Osteoblast (primary cell): ENCODE measurements at places on chromosomes 7 and 10.
A peak's percentile ranks its signal among the peaks of the same experiment; 100 is the strongest.

- peak; percentile 91 for DNase-seq
Observed at GRCh38 chr10:133272964-133273420, 3.7 kb downstream of the ADAM8 start.

- no peak for DNase-seq
Observed at GRCh38 chr10:112520914-112521313, 73.9 kb downstream of the VTI1A start.

- DNase-seq: no peak
Observed at GRCh38 chr10:17076626-17077345, 52.8 kb downstream of the CUBN start.

DNA sequence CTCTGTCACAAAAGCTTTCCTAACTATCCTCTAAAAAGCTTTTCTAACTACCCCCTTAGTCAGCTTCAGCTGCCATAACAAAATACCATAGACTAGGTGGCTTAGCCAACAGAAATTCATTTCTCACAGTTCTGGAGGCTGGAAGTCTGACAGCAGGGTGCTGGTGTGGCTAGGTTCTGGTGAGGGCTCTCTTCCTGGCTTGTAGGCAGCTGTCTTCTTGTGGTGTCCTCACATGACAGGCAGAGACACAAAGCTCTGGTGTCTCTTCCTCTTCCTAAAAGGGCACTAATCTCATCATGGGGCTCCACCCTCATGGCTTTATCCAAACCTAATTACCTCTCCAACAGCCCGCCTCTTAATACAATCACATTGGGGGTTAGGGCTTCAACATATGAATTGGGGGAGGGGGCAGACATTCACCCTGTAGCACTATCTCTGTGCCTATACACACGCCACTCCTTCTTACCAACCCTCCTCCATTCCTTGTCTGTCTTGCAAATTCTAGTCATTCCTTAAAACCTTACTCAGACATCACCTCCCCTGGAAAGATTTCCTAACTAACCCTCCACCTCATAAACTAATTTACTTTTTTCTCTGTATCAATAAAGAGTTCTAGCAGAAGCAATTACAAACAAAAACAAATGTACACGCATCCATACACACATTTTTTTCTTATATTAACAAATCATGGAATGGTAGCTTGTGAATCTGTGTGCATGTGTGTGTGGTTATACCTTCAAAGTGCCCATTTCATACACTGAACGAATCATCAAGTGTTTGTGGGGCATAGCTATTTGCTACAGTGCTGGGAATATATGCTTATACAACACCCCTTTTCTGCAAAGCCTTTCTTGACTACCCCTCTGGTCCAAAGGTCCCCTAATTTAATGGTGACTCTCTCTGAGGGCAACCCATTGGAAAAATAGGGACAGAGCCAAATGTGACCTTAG, 26.4 kb downstream of the RHOBTB1 start:
- DNase-seq: no peak

DNA sequence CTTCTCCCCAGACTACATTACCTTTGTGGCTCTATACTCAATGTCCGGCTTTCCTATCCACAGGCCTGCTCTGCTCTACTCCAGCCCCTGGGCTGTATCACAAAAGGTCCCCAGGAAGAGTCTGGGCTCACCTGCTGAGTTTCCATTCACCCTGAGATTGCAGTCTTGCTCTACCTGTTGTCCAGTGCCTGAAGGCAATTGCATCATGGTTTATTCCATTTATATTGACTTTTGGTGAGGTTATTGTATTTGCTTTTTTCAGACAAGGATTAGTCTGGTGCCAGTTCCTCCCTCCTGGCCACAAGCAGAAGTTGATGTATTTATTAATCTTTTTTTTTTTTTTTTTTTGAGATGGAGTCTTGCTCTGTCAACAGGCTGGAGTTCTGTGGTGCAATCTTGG, 273.1 kb downstream of the XPNPEP1 start:
- DNase-seq: no peak

DNA sequence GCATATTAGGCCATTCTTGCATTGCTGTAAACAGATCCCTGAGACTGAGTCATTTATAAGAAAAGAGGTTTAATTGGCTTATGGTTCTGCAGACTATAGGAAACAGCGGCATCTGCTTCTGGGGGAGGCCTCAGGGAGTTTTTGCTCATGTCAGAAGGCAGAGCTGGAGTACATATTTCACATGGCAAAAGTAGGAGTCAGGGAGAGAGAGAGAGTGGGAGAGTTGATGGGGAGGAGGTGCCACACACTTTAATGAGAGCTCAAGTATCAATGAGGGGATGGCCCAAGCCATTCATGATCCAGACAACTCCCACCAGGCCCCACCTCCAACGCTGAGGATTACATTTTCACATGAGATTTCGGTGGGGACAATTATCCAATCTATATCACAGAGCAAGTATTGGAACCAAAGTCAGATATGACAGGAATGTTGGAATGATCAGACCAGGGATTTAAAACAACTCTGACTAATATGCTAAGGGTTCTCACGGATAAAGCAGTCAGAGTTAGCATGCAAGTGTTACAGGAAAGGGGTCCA, 795.3 kb upstream of the CELF2 start:
- DNase-seq: no peak

DNA sequence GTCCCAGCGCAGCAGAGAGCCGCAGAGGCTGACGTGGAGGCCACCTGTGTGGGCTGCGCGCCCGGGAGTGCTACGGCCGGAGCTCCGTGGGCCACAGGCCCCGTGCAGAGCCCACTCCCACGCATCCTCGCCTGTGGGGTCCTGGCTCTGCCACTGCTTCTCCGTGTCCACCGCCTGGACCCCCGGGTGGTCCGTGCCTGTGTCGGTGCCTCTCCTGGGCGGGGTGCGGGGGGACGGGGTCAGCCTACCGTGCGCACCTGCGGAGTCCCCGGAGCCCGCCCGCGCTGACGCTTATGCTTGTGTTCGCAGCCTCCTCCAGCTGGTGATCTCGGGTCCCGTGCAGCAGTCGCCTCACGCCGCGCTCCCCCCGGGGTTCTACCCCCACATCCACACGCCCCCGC, 7.8 kb upstream of the ZNF853 start:
- peak; percentile 62 for DNase-seq

DNA sequence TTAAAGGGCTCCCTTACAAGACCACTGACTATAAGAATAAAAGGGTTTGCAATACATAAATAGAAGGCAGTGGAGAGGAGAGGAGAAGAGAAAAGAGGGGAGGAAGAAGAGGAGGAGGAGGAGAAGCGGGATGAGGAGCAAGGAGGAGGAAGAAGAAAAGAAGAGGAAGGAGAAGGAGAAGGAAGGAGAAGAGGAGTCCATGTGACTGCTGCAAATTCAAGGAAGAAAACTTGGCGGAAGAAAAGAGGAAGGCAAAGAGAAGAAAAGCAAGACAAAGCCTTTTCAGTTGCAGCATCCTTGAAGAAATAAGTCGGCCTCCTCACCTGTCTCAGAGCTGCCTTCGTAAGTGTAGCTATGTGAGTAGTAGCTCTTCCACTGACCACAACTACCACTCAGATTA, 22.6 kb downstream of the ASAH2 start:
- no peak for DNase-seq

DNA sequence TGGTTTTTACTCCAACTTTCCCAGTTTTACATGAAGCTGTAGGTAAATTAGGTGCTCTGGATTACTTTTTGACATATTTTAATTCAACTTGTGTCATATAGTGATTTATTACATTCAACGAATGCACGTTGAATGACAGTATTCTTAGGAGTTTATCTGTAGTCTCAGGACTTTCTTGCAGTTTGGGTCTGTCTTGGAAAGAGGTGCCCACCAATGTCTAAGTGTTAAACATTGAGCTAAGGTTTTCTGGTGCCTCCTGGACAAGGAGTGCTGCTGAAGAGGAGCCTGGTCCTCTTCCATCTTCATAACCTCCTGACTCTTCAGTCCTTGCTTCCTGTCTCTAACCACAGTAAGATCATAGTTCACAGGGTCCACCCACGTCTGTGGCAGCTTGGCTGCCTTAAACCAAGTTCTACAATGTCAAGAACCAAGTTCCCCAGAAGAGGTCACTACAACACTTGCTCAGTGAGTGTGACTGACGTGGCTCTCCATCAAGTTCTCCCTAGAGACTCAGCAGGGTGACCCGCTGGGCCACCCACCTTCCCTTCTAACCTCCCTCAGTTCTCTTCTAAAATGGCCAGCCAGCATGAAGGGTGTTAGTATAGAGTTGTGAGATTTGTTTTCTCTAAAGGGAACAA, 6.1 kb downstream of the NPY start:
- DNase-seq: peak; percentile 70

- DNase-seq: no peak
Observed at GRCh38 chr7:115221456-115221855, 299.6 kb downstream of the MDFIC start.

DNA sequence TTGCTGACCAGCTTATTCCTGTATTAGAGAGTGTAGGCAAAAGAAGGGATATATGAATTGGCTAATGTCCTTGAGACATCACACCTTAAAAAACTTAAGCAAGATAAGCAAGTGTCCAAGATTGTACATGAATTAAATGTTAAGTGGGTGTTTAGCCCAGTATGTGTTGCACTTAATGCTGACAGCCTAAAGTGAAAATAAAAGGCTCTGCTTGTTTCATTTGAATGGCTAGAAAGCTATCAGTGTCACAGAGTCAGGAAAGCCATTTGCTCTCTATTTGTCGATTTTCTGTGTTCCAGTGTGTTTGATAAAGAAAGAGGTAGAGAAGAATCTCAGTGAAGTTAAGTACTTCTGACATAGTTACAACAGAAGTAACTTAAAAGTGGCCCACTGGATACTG, 744.9 kb downstream of the ANKRD7 start:
- no peak for DNase-seq

DNA sequence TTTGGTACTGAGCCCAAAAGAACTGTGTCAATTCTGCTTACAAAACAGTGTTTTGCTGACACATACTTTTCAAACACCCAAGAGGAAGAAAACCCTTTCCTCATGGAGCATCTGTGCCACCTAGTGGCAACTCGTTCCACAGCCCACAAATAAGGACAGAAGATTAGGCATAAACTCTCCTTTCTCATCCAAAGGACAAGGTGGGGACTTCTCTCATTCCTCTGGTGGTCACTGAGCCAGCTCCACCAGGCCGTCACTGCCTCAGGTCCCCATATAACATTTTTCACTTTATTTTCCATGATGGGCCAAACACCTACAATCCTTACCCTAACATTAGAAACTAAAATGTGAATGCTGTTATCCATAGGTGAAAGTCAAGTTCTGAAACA, 76.9 kb downstream of the RNF216 start:
- peak; percentile 77 for DNase-seq

DNA sequence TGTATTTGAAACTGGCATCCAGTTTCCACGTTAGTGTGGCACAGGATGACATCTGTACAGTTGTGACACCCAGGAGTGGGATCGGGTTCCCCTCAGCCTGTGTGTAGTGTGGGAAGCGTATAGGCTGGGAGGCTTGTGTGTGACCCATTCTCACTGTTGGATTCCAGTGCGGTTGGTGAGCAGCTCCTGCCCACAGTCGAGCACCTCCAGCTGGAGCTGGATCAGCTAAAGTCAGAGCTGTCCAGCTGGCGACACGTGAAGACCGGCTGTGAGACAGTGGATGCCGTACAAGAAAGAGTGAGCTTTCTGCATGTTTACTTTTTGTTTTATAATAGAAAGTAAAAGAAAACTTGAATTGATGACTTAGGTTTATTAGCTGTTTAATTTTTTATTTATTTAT, 18.7 kb upstream of the GET4 start:
- DNase-seq: peak; percentile 6
